ENCODE measurements at places on chromosomes 1 and 21.

- DNase-seq: no peak
These were observed 180.8 kb downstream of the NPHP4 start for GRCh38 chr1:5811419-5811818.

- no peak for DNase-seq
These were observed 47.6 kb upstream of the VAV3 start for GRCh38 chr1:108012553-108012952.

DNA sequence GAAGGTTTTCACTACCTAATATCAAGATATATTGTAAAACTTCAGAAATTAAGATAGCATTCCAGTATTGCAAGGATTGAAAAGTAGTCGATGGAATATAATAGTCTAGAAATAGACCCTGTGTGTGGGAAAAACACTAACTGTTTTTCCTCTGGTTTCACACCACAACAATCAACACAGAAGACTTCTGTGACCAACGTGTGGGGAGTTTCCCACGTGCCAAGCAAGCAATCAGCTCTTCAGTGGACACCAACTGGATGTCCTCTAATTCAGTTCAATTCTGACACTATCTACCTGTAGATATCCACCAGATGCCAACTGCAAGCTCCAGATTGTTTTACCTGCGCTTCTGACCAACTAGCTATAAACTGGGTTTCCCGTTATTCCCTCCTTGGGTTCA is 12.1 kb downstream of the CD244 start:
- DNase-seq: no peak

DNA sequence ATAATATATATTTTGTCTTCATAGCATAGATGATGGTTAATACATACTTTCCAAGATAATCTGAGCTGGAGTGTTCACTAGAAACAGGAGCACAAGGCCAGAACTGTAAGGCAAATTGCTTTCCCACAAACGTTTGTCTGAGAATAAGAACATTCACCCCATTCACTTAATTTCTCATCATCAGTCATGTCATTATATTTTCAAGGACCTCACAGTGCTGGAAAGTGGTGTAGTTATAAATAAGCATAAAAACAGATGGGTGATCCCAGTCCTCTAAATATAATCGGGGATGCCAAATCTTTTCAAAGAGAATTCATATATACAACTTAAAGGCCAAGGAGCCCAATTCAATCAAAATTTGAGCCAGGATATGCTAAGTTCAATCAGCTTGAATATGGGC is 8.4 kb downstream of the PRRX1 start:
- no peak for DNase-seq

DNA sequence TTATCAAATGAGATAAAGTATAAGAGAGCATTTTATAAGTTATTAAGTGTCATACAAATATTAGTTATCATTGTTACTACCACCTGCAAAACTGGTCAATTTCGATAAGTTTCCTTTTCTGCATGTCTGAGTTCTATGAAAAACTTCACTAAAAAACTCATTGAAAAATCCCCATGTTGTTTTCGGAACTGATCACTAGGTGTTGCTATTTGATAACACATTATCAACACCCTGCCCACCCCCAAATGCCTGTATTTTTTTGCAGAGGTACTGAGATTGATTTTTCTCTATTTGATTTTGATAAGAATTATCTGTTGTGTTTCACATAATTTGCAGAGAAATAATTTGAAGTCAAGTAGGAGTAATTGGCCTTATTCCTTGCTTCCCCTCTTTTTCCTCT is 22.1 kb upstream of the DISP1 start:
- DNase-seq: peak; percentile 49

DNA sequence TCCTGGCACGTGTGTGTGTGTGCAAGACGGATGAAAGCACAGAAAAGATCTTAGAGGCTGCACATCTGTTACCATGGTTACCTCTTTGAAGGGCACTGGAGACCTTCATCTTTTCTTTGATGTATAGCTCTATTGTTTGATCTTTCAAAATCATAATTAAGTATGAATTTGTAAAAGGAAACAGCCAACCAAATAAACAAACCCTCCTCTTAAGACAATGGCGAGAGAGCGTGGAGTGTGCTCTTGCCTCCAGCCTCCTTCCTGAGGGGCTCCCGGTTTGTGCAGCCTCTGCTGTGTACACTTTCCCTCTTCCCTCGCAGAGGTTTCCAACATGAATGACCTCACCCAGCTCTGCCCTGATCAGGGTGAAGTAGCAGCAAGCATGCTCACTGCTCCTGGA is 27.9 kb downstream of the CACNA1S start:
- no peak for DNase-seq

Data from cardiac fibroblast (primary cell).